Stimulated activated CD8-positive, alpha-beta memory T cell treated with anti-CD3 and anti-CD28 coated beads, Interleukin-4, amount 100 ng/mL, for 4 hours (primary cell): ENCODE measurements at places on chromosomes 5 and 9.

DNA sequence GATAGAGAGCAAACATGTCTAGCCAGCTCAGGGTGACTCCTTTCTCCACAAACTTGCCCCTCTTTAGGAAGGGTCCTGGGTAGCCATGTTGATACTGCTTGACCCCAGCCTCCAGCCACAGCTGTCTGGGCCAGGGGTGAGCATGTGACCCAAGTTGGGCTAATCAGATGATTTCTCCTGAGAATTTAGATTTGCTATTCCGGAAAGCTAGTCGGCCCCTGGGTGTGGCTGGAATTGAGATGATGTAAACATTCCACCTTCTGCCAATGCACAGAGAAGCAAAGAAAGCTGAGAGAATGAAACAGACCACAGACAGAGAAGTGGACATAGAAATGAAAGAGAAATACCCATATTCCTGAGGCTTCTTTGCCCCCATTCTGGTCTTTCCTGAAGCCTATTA, 17.8 kb upstream of the B4GALT1 start:
- DNase-seq = no peak

GRCh38 chr5:54275361-54275760, 35.0 kb downstream of the ARL15 start:
- no peak for DNase-seq

DNA sequence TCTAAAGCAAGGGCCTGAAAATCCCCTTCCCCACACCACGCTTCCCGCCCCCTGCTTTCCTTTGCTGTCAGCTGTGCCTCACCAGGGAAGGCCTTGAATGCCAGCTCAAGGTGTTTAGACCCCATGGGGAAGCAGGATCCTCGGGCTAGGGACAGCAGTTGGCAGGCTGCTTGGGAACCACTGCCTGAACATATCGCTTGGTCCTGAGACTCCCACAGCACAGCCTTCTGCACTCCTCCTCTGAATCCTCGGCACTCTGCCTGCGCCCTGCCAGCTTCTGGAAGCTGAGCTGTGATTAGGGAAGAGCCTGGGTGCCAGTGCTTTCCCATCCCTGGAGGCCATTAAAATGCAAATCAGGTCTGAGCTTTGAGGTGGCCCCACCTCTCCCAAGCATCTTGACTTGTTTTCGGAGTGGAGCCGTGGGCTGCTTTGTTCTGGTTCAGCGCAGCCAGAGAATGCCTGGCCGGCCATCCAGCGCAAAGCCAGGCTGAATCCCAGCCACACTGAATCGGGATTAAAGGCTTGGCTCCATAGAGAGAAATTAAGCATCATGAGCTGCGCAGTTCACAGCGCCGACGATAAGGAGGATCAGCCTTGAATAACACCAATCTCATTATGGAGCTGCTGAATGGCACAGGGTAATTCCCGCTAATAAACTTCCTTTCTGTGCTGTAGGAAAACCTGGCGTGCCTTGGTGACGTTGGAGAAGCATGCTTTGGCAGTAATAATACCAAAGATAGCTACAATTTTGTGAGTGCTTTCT, 40.0 kb downstream of the AMBP start:
- no peak for DNase-seq

DNA sequence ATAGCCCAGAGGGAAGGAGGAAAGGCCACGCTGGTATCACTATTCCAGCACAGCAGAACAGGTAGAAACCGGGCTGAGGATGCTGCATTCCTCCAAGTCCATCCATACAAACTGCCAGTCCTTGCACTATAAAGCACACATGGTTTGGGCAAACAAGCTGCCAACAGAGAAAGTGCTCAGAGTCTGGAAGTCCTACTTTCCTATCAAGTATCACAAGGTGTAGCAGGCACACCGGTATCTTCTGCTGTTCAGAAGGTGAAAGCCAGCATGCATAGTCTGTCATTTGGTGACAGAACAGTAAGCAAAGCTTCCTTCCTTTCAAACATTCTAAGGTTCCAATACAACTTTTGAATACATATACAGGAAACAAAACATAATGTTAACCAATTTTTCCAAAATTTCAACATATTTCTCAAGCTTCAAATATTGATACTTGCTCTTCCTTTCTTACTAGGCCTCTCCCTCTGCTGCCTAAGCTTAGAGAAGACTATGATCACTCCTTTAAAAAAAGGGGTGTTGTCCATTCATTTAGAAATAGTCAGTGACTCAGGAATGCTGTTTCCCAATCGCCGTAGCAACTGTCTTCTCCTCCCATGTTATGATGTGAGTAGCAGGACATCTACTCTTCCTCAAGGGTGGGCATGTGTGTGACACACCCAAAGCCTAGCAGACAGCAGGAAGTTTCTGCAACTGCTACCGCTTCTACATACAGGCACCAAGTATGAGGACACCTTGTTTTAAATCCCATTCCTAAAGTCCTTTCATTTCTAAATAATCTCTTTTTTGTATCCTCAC, 14.7 kb downstream of the DIAPH1 start:
- DNase-seq = no peak

GRCh38 chr5:9787861-9788600, 157.9 kb upstream of the TAS2R1 start:
- no peak for DNase-seq

- no peak for DNase-seq
Measured at GRCh38 chr5:146005723-146006122, 69.3 kb downstream of the SH3RF2 start.

DNA sequence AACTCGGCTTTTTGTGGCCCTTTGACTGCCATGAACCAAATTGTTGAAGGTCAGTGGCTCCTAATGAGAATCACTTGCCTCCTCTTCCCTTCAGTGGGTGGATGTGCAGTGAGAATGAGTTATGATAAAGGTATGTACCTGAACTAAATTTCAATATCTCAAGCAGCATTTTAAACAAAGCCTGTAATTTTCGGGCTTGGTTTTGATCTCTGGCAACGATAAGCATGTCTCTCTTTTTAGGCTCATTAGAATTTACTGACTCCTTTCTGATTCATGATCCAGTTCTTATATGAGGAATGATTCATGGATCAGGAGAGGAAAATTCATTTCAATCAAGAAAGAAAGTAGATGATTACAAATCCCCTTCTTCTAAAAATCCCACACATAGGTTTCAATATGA, 305.5 kb downstream of the ARRDC3 start:
- no peak for DNase-seq

DNA sequence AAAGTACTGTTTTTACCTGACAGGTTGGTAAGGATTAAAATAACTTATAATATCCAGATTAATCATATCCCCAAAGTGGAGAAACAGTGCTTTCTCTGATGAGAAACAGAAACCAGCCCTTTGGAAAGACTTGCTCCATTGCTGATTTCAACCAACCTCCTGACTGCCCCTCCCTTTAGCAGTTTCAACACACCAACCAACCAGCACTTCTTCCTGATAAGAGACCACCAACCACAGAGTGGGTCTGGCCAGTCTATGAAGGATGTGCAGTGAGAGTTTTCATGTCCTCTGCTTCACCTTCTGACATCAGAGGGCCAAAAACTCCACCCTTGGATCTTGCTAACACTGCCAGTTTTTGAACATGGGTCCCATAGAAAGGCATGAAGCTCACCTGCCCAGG, 28.1 kb downstream of the RIGI start:
- no peak for DNase-seq

- DNase-seq = no peak
Measured at GRCh38 chr5:108911055-108911454, 163.4 kb downstream of the FER start.

- no peak for DNase-seq
Measured at GRCh38 chr5:158502686-158503085, 597.0 kb downstream of the EBF1 start.

DNA sequence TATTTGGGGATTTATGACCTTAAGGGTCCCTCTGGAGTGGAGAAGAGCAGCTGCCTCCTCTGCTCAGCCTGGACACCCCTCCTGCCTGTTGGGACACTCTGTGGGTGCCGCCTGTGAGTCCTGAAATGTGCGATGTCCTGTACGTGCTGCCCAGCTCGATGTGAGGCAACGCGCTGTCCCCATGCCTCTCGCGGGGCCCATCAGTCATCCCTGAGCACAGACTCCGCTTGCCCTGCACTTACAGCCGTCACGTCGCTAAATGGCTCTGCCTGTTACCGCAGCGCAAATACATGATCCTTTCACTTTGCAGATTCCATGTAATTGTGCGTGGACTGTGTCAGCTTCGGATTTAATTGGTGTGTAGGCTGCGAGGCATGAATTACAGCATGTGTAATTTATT, 27.1 kb downstream of the IRX4 start:
- DNase-seq = no peak

- no peak for DNase-seq
Measured at GRCh38 chr9:14307989-14308852, 5.7 kb downstream of the NFIB start.

DNA sequence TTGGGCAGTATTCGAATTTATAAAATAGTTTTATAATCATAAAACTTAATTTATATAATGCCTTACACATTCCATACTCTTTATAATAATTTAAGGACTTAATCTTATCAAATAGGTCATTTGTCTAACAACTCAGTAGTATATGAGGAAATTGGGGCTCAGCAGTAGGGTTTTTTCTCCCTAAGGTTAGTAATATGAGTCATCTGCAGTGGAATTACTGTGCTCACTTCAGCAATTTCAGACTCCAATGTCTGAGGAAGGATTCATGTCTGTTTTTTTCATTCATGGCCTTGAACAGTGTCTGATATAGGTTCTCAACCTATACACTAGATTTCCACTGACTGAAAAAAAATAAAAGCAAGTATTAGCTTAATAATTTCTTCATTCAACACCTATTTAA, 7.4 kb downstream of the DMRTA1 start:
- no peak for DNase-seq

- DNase-seq = no peak
Measured at GRCh38 chr9:112544477-112544876, 57.9 kb downstream of the KIAA1958 start.

DNA sequence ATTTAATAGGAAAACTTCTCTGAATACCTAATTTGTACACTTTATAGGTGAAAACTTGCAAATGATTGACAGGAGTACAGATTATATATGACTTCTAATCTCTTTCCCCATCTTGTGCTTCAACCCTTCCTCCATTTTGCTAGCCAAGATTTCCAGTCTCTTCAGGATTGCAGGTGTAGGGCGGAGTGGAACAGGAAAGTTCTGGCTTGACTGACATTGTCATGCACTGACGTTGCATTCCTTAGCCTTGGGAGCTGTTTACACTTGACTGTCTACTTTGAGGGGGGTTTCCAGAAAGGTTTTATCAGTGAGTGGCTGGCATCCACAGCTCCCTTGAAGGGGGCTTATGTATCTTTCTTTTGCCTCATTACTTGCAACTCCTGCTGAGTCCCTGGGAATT, 34.1 kb upstream of the GRIA1 start:
- DNase-seq = no peak

DNA sequence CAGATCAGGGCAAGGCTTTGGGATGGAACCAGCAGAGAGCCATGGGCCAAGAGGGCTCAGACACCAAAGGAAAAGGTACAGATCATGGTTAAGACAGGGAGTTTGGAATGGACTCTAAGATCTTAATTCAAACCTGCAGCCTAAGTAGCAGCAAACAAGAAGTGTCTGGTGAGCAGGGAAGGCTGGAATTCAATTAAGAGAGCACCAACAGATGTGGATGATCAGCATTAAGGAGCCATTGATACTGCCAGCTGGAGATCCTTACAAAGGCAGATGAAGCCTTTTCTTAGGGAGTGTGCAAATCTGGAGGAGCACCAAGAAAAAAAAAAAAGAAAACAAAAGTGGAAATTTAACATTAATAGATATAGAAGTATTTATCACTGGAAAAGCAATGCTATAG, 516.8 kb downstream of the RASEF start:
- DNase-seq = no peak

- DNase-seq = no peak
Measured at GRCh38 chr9:83472764-83473163, 65.4 kb downstream of the FRMD3 start.

GRCh38 chr5:97192580-97193354, 9.7 kb upstream of the RIOK2 start:
- no peak for DNase-seq
